NCI-H1436 treated with DMSO at 0.1 percent for 48 hours (cell line): ENCODE measurements at places on chromosomes 12 and 14.

- no peak for DNase-seq
Observed at GRCh38 chr14:71675900-71676287, 256.3 kb upstream of the RGS6 start.

DNA sequence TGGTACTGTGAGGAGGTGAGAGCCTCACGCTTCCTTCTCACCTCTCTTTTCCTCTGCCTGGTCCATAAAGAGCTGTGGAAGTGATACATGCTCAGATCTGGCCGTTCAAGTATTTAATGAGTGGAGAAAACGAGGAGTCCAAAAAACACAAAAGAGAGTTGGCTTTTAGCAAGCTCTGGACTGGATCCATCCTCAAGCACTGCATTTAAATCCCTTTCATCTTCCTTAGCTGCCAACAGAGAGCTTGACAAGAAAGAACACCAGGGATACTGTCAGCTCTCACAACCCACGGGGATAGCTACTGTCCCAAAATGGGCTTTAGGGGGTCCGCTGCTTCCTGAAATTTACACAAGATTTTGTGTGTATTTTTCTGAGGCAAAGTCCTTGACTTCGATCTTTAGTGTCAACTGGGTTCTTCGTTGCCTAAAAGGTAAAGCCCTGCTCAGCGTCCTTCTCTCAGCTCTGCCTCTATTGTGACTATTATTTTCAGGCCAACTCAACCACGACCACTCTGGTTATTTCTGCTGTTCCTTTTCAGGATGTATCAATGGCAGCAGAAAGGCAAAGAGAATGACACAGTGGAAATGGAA is 120.9 kb downstream of the TMTC1 start:
- DNase-seq = no peak

- DNase-seq = no peak
Observed at GRCh38 chr14:69042787-69043444, 63.8 kb upstream of the ACTN1 start.

DNA sequence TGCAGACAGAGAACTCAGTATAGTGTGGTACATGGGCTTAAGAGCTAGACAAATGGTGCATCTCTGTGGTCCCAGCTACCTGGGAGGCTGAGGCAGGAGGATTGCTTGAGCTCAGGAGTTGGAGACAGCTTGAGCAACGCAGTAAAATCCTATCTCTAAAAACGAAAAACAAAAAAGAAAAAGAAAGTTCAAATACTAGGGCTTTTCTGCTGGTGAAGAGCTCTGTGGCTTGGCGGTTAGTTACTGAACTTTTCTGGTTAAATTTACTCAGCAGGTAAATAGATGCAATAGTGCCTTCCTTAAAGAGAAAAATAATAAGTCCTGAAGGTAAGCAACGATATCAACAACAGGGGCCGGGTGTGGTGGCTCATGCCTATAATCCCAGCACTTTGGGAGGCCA is 31.4 kb upstream of the RAP1B start:
- DNase-seq = no peak

GRCh38 chr14:75406102-75406501 is 21.7 kb upstream of the JDP2 start:
- DNase-seq = no peak

DNA sequence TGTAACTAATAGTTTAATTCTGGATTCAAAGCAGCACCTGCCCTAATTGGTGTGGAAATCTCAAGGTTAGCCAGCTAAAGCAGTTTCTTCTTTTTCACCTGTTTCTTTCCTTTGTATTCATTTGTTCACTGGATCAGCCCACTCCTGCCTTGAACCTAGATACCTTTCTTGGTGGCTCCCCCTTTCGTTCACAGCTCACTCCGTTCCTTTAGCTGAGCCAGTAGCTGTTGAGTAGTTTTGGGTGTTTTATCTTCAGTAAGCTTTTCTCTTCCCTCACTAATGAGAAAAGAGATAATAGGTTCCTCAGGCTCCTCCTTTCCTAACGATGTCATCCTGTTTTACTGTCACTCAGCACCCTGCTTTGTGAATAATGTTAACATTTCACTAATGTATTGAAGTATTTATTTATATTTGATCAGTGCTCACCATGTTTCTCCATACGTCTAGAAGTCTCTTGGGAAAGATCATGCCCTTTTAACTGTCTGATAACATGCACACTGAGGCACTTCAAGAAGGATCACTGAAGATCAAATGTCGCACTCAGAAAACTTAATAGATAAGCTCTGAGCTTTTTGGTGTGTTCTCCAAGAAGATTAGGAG is 121.1 kb downstream of the TGFB3 start:
- DNase-seq = no peak

DNA sequence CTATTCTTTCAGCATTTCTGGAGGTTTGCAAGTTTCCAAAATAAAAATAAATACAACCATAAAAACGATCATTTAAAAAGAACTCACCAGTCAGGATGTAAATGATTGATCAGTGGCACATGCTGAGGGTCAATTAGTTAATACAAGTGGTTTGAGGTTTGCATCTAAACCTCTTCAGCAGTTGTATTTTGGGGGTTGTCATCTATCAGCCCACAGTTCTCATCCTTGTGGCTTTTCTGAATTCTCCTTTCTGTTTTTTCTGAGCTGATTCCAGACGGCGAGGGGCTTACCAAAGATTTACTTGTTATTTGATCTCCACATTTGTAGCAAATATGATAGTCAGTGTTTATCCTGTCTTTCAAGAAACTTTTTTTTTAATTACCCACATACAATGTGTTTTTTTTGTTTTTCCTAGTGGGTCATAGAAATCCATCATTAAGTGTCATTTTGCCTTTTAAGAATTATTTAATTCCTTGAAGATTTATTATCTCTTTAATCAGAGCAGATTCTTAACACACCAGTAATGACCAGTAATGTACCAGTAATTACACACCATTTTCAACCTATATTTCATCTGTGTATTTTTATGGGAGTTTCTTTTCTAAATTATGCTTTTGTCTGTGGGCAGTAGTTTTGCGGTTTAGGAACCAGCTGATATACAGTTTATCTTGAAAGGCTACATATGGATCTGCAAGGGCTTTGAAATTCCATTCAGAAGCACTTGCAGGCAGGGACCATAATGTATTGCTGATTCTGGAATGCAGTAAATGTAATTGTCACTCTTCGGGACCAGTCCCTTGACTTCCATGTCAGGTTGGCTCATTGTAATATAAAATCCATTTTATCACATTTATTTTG is 56.3 kb upstream of the DAAM1 start:
- no peak for DNase-seq

DNA sequence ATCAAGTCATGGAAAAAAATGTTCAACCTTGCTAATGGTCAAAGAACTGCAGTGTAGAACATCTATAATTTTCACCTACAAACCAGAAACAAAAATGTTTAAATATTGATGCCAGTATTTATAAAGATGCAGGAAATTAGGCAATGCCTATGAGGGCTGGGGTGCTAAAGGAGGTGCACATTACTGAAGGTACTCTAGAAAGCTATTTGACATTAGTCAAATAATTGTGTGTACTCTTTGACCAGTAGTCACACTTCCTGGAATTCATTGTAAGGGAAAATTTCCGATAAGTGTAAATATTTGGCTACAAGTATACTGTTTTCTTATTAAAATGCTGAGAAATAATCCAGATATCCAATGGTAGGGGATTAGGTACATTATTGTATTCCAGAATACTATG is 36.4 kb upstream of the HDAC7 start:
- no peak for DNase-seq

DNA sequence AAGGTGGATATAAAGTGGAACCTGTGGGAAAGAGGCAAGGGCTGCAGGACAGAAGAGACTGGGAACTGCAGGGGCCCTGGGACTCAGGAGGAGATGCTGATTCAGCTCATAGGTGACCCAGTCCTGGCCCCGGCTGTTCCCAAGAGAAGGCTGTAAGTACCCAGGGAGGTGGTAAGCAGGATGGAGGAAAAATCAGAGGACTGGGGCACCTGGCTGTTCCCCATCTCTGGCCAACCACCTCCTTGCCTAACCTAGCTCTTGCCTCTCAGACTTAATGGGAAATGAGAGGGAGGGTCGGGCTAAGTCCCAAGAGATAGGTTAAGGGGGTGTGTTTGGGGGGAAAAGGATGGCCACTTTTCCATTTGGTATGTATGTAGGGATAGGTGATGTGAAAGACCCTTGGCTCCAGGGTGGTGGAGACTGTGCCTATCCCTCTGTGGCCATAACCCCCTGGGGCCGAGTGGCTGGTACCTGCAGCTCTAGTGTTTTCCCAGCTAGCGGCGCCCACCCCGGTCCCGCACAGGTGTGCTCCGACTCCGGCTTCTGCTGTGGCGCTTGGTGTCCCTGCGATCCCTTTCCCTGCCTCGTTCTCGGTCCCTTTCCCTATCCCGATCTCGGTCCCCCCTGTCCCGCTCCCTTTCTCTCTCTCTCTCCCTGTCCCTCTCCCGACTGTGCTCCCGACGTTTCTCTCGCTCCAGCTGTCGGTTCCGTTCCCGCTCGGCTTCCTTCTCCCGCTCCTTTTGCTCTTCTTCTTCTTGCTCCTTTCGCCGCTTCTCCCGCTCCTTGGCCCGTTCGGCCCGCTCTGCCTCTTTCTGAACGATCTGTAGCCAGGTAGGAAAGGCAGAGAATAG is 1.6 kb upstream of the CDH24 start:
- DNase-seq = no peak

DNA sequence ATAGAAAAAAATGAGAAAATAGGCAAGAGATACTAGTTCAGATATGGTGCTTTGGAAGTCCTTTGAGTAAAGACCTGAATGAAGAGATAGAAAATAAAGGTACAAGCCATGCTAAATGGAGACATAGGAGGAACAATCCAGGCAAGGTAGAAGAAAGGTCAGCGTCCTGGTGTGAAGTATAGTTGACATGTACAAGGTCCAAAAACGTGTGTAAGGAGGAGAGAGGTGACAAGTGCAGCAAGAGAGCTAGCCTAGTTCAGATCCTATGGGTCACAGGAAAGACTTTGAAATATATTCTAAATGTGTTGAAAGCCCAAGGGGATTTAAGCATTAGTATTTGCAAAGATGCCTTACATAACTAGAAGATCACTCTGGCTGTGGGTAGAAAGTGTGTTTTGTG is 88.2 kb downstream of the SLCO1B1 start:
- no peak for DNase-seq

- DNase-seq = no peak
Observed at GRCh38 chr12:45938566-45938965, 51.8 kb downstream of the SCAF11 start.

GRCh38 chr14:38197784-38198335 is 9.8 kb upstream of the SSTR1 start:
- DNase-seq = no peak

- DNase-seq = no peak
Observed at GRCh38 chr14:35855876-35856481, 29.8 kb downstream of the BRMS1L start.

DNA sequence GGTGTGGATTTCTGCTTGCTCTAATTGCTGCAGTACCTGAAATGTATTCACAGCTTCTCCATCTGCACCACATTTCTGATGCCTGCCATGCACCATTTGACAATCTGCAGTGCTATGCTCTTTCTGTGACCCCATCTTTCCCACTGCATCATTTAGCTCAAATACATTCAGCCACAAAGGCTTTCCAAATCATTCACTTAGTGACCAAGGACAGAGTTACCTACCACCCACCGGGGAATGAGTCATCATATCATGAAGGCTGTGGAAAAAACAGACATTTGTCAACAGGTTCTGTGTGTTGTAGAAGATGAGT is 465.5 kb upstream of the ATP2B1 start:
- no peak for DNase-seq

DNA sequence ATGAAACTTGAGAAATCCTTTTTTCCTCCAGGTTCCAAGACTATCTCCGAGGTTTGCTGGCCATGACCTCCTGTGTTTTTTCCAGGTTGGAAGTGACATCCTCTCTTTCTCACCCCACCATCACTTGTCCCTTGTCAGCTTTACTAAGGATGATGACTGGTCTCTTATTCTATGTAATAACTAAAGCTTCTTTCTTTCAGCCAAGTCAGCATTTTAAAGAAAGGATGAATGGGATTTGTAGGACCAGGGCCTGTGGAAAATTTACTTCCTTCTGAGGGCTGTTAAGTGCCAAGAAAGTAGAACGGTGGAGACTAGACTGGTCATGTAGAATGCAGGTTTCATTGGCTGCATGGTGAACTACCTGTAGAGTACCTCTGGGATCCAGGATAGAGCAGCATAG is 73.6 kb downstream of the FIGNL2 start:
- DNase-seq = no peak

DNA sequence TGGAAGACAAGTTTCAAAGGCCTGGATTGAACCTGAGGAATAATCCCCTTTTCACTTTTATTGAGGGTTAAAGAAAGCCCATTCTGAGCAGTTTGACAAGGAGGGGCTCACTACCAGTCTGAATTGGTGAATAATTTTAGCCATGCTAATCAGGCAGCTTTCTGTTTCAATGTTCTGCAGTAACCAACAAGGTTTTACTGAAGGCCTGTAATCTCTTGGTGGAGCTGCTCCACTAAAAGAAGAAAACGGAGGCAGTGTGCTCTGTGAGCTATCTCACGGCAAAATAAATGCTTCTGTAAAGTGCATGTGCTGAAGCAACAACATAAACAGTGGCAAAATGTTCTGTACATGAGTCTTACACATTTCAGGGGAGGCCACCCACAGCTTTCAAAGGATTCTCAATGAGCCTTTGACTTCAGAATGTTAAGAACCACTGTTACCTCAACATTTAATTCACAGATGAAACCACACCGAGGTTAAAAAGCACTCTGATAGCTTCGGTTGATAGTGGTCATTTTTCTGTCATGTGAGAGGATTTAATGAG is 111.2 kb downstream of the LRIG3 start:
- no peak for DNase-seq

DNA sequence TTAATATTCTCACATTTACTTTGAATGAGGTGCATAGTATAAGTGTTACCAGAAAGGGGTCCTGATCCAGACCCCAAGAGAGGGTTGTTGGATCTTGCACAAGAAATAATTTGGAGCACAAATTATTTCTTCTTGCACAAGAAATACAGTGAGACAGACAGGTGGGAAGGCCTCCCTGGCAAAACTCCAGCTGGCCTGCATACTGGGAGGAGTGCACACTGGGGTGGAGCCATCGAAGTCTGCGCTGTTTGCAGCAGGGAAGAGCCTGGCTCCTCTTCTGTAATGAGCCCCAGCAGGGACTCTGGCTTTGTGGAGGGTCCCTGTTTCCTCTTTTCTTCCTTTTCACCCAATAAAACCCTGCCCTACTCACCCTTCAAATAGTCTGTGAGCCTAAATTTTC is 141.6 kb downstream of the GLT1D1 start:
- no peak for DNase-seq

GRCh38 chr14:96393071-96393691 is 1.3 kb downstream of the AK7 start:
- no peak for DNase-seq

DNA sequence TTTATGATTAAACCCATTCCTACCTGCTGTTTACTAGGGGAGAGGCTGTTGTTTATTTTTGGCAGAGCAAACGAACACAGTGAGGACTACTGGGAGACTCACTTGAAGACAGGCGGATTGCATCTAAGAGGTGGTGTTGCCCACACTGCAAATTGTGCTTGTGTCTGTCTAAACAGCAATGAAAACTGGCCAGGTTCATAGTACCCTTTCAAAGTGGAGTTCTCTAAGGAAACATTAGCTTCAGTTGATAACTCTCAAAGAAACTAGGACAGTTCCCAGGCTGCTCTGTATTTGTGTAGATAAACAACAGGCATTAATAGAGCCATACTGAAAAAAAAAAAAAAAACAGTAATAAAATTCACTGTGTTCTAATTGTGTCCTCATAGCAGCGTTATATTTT is 466.0 kb upstream of the RGS6 start:
- DNase-seq = no peak
